Stimulated activated CD4-positive, alpha-beta T cell treated with anti-CD3 and anti-CD28 coated beads, Interleukin-15, amount 100 ng/mL, for 1 hour (primary cell): ENCODE measurements at places on chromosomes 11 and 22.

DNA sequence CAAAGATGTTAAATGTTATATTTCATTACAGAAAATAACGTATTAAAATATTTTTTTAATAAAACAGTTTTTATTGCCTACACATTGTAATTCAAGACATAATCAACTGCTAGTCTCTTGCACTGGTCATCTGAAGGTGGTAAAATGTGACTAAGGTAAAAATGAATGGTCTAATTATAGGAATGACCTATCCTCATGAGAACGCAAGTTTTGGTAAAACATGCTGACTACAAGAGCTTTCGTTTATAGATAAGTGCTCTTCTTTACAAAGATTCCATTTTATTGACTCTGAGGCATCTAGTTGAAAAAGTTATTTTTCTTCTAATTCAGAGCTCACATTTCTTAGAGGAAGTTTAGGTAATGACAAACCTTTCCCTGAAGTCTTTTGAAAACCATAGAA, 27.3 kb downstream of the LUZP2 start:
- no peak for DNase-seq

GRCh38 chr11:8672346-8672745, 10.1 kb downstream of the TRIM66 start:
- DNase-seq, result no peak

- DNase-seq, result no peak
These were observed 1.8 kb downstream of the IGF2 start for GRCh38 chr11:2137202-2138067.

DNA sequence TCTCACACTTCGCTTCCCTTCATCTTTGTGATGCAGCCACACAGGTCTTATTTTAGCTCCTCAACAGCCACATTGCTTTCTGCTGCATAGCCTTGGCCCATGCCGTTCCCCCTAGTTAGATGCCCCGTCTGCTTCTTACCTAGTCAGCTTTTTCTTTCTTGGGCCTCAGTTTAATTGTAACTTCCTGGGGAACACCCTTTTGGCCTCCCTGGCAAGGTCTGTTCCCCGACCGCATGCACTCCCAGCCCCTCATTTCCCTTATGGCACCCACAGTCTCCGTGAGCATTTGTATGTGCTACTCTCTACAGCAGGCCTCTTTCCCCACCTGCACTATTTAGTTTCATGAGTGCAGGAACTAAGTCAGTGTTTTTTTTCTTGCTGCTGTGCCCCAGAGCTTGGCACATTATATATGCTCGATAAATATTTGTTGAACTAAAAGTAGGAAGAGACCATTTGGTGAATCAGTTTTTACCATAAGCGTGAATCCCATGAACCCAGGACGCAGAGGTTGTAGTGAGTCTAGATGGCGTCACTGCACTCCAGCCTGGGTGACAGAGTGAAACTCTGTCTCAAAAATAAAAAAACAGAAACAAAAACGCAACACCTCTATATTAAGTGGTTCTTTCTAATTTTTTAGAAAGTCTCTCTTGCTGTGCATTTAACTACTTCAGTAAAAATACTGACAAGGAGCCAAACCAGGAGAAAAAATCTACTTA, 38.5 kb downstream of the TNRC6B start:
- no peak for DNase-seq

GRCh38 chr11:73445980-73446379, 69.8 kb downstream of the RELT start:
- DNase-seq, result no peak

- no peak for DNase-seq
These were observed 44.4 kb upstream of the SLC22A12 start for GRCh38 chr11:64546600-64546999.

DNA sequence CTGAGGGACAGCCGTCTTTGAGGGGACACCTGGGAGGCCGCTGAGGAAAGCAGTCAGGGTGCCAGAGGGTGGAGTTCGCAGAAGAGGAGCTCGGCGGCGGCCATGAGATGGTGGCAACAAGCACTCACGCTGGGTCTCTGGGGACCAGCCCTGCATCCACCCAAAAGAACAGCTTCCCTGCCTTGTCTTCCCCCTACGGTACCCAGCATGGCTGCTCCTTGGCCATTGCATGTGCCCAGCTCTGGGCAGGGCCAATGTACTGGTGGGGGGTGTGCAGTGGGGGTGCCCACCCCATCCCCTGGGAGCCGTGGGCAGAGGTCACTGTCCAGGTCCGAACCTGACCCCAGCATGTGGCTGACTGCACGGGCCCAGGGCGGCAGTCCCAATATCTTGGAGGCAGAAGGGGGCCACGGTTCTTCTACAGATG, 42.3 kb downstream of the OSBPL5 start:
- DNase-seq, result no peak
